ENCODE measurements at places on chromosomes 11 and 22. TPM values are rescaled to one million over a fixed set of nuclear protein-coding genes. Genes with fewer than 3 reads are reported as not detected.

GRCh38 chr22:24145446-24146193 is 35.7 kb upstream of the SUSD2 start:
- DNase-seq, result no peak

The OR8K1 gene
- total RNA-seq, result not detected

- no peak for DNase-seq
Observed at GRCh38 chr11:94820480-94820879, 52.3 kb downstream of the AMOTL1 start.

- no peak for DNase-seq
Observed at GRCh38 chr11:18707811-18708340, 9.3 kb downstream of the TMEM86A start.

GRCh38 chr11:57485217-57485990 is 25.1 kb downstream of the RTN4RL2 start:
- no peak for DNase-seq

The PGR gene
- total RNA-seq, result 0.18 TPM

The OR52I2 gene
- total RNA-seq, result not detected

GRCh38 chr11:72871119-72871518 is 56.9 kb downstream of the ATG16L2 start:
- DNase-seq, result no peak

GRCh38 chr11:34405079-34405858 is 33.5 kb upstream of the CAT start:
- no peak for DNase-seq

GRCh38 chr11:65576232-65576866 is 496 bp downstream of the EHBP1L1 start:
- no peak for DNase-seq

DNA sequence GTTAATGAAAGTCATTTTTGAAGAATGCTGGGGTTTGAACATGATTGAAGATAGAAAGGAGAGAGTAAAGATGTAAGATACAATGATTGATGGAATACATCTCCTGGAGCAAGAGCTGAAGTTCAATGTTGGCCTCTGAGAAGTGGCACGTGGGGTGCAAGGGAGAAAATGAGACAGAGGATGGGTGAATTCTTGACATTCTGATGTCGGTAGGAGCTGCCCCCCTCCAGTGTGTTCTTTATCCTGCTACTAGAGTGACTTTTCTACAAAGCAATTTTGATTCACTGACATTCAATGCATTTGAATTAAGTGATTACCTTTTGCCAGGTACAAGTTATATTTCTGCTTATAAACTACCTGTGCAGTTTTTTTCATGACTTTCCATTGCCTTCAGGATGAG is 159.0 kb upstream of the MTMR2 start:
- no peak for DNase-seq

DNA sequence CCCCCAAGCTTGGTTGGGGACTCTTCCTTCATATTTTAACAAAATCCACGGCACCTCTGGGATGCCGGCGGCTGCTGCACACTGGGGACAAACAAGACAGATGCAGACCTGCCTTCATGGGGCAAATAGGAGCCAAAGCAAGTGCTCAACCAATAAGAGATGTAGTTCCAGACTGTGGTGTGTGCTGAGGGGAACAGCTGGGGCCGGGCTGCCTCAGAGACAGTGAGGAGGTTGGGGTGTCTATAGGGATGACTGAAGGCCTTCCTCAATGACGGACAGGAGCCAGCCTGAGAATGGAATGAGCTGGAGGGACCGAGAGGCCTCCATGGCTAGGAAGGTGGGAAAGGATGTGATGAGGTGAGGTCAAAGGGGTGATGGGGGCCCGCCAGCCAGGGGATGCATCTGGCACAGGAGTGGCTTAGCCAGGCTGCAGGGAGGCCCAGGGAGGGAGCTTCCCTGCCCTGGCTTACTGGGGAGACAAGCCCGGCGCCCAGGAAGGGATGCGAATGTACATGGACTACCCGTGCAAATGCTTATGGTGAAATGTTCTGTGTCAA is 10.3 kb upstream of the CTSD start:
- no peak for DNase-seq

The INPP5J gene
- total RNA-seq, result 0.73 TPM

DNA sequence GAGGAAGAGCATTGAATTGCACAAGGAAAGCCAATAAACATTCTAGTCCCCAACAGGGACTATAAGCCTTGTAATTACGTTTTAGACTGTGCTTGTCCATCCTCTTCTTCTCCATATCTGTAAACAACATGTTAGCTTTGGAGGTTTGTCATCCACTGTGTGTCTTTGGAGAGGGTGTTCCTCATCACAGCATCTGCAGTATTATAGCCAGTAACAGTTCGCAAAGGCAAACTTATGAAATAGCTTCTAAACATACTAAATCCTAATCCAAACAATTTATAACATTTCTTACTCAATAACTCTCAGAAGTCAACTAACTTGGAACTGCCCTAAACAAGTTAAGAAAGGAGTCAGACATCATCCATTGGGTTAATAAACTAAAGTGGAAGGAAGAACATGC is 10.3 kb upstream of the BDNF start:
- DNase-seq, result no peak

- no peak for DNase-seq
Observed at GRCh38 chr11:130431801-130432200, 3.4 kb upstream of the ADAMTS8 start.

DNA sequence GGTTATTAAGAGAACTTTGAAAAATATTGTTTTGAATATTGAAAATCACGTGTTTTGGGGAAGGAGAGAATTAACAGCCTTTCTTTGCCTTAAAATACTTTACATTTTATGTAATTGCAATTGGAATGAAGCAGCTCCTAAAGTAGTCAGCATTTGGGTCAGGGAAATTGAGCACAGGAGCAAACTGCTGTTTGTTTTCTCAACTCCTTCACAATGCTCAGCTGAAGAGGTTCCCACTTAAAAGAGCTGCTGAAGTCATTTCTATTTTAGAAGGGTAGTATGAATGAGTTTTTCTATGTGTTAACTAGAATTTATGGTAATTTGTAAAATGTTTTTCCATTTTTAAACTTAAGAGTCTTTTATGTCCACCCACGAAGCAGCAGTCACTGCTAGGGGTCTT is 8.1 kb upstream of the UCP2 start:
- no peak for DNase-seq

GRCh38 chr11:27420217-27420616 is 52.4 kb downstream of the LGR4 start:
- no peak for DNase-seq

DNA sequence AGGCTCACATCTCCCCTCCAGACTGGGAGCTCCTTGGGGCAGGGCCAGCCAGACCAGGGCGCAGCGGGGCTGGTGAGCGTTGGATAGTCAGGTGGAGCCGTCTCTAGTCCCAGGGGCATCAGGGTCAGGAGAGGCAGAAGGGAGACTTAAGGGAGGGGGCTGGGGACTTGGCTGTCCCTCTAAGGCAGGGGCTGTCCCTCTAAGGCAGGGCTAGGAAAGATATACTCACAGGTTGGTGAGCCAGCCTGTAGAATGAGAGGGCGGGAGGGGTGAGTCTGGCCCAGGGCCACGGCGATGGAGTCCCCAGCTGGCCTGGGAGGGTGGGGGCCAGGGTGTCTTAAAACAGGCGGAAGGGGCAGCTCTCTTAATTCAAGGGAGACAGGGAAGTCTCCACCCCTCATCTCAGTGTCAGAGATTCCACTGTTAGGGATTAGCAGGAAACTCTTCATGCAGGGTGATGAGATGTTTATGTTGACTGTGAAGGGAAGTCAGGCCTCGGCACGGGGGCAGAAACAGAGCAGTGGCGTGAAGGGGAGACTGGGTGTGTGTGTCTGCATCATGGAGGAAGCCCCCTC is 11.3 kb downstream of the P2RY2 start:
- no peak for DNase-seq

GRCh38 chr11:43735961-43736360 is 55.4 kb downstream of the HSD17B12 start:
- DNase-seq, result peak; percentile 22

The RAB38 gene
- 2.2 TPM for total RNA-seq

The GLB1L3 gene
- total RNA-seq, result 0.45 TPM

GRCh38 chr22:27381960-27382742 is 419.4 kb downstream of the MN1 start:
- DNase-seq, result no peak

The SYCE3 gene
- not detected for total RNA-seq

GRCh38 chr11:109140857-109141515 is 281.0 kb upstream of the C11orf87 start:
- DNase-seq, result no peak

DNA sequence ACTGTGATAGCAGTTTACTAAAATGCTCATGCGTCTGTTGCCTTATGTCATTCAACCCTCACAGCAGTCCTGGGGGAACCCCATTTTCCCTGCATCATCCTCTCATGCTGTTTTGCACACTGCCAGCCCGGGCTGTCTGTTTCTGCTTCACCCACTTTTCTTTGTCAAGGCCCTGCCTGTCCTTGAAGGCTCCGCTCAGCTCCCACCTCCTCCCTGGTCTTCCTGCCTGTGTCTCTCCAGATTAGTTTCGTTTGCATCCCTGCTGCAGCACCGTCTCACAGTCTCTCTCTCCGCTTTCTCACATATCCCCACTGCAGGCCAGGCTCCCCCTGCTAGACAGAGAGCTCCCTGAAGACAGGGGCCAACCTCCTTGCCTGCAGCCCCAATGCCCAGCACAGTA is 29.9 kb downstream of the SERPINH1 start:
- DNase-seq, result no peak

- DNase-seq, result no peak
Observed at GRCh38 chr11:121648306-121648705, 195.5 kb upstream of the SORL1-AS1 start.

DNA sequence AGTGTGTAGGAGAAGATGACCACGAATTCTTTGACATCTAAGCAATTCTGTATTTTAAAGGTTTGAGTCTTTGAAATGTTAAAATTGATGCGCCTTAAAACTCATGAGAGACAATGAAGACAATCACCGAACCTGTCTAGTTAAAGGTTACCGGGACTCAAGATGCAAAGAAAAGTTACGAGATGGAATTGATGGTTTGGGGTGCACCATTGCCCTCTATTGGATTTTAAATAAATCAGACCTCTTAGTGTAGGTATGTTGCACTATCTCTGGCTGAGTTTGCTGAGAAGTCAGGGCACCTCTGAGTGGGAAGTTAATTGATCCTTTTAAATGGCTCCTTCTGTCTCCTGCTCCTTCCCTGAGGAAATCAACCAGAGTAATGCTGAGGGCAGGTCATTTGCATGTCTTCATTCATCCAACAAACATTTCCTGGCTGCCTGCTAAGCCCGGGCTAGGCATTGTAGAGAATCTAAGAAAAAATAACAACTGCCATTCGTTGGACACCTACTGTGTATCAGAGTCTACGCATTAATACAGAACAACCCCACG is 19.4 kb upstream of the TMA7B start:
- DNase-seq, result no peak

DNA sequence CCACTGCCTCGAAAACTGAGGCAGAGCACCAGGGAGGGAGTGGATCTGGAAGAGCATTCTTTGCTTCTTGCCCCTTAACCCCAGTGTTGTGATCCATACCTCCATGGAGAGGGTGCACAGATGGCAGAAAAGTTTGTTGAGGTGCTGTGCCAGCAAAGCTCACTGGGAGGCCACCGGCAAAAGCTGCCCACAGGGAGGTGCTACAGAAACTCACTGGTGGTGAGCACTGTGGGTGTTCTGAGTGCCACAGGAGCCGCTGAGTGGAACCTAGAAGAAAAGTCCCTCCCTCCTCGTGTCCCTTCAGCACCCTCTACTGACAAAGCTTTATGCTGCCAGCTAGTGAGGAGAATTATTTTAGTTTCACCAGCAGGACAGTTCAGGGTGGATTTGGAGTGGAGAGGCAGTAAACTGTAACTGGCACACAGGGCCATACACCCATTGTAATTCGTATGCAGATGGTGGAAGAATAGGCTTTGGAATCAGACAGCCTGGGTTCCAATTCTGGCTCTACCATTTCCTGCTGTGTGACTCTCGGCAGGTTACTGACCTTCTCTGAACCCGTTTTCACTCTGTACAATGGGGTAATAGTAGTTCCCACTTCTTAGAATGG is 84.6 kb downstream of the SWAP70 start:
- no peak for DNase-seq

GRCh38 chr11:67610302-67610868 is 3.6 kb downstream of the NDUFV1 start:
- DNase-seq, result no peak

The SYT7 gene
- total RNA-seq, result 25.7 TPM

DNA sequence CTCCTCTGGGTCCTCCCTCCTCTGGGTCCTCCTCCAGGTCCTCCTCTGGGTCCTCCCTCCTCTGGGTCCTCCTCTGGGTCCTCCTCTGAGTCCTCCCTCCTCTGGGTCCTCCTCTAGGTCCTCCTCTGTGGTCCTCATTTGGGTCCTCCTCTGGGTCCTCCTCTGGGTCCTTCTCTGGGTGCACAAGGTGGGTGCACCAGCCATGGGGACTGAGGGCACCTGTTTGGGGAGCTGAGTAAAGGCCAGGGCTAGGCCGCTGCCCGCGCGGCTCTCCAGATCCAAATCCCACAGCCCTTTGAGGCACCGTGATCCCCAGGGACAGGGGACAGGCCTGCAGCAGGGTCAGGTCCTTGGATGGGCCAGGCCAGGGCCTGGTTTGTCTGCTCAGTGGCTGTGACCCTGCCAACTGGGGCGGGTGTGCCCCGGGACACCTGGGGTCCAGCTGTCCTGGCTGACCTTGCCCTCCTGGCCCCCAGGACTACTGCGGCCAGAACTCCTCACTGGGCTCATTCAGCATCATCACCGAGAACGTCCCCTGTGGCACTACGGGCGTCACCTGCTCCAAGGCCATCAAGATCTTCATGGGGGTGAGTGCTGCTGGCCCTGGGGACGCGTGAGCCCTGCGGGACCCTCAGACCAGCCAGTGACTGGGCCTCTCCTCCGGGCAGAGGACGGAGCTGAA is 12.7 kb downstream of the MUC2 start:
- DNase-seq, result no peak

- no peak for DNase-seq
Observed at GRCh38 chr11:79421820-79422219, 19.0 kb downstream of the TENM4 start.

The PICALM gene
- 440 TPM for total RNA-seq

DNA sequence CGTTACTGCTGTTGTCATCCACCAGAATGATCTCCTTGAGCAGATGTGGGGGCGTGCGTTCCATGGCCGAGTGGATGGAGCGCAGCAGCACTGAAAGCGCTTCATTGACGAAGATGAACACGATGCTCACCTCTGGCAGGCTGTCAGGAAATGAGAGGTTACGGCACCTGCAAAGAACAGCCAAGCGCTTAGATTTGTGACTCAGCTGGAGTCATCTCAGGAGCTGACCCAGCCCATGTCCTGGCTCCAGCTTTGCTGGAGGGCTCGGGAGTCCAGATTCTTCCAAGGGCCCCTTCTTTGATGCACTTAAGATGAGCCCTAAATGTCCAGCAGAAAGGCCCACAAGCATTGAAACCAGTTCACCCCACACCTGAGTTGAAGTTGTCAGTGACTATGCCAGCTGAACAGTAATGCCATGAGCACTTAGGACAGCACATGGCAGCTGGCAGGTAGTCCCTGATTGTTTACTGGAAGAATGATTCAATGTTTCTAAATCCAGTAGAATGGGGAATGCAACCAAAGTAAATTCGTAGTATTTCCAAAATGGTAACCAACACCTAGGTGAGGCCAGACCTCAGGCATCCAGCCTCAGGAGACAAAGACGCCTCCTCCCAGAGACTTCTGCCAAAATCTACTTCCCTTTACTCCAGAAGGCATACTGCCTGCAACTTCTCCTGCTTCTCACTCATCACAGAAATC is 79.7 kb upstream of the CSNK2A3 start:
- DNase-seq, result no peak

The CDC42BPG gene
- 1.4 TPM for total RNA-seq

The OR5T2 gene
- total RNA-seq, result not detected

- no peak for DNase-seq
Observed at GRCh38 chr11:47148903-47149531, 27.7 kb downstream of the ARFGAP2 start.

The LARGE1 gene
- 31.8 TPM for total RNA-seq

All from cerebellum (tissue), 4 donors.